ENCODE measurements at places on chromosomes 3 and 15.

DNA sequence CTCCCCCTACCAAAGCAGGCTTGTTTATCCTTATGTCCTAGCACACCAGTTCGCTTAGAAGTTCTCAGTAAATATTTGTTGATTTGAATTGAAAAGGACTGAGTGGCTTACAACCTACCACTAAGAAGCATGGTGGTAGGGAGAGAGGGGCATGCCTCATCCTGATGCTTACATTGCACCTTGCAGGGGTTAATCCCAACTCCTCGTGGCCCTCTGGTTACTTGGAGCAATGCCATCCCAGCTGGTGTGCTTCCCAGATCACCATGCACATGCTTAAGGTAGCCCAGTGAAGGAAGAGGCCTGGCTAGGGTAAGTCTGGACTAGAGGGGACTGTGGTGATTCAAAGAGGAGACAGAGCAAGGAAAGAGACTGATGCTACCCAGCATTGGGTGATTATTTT lies 253.3 kb downstream of the CLSTN2 start:
- no peak for DNase-seq

DNA sequence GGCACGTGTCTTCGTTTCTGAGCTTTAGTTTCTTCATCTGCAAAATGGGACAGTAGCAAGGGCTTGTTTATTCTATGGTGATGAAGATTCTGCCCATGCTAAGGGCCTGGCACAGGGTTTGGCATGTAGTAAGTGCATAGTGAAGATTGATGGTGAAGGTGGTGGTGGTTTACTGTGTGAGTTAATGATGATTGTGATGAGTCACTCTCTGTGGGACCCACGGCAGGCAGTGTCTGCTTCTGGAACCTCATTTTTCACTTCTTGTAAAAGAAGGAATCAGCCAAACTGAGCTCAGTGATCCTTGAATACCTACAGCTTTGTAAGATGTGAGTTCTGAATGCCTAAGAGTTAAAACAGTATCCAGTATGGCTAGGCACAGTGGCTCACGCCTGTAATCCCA lies 86.2 kb upstream of the LRTM1 start:
- DNase-seq: no peak

GRCh38 chr15:97678656-97679055 lies 281.8 kb upstream of the ARRDC4 start:
- DNase-seq: no peak

- no peak for DNase-seq
These were observed 593 bp downstream of the TMOD2 start for GRCh38 chr15:51751697-51752683.

DNA sequence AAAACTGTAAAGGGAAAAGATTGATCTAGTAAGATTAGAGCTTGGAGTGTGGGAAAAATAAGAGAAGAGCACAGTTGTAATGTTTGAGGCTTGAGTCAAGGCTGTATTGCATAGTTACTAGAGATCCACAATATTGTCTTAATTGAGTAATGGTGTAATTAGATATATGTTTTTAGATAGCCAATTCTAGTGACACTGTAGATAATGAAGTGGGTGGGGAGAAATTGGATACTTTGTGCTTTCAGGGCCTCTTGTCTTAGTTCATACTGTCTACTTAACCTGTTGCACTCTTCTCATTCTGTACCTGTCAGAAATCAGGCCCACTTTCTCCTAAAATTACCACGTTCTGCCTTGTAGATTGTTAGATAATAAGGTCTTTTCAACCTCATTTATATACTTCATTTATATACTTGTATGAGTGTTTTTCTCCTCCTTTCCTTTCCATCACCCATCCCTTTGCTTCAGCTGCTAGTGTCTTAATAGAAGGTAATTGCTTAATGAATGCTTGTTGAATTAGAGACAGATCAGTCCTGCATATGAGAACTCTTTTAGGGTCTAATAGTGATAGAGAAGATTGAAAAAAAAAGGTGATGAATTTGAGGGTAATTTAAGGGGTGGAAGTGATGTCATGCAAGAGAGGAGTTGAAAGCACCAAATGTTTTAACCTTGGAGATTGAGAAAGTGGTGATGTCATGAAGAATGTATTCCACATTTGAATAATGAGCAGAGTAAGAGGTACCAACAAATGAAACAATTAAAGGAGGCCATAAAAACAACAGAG lies 32.0 kb downstream of the PIK3CA start:
- DNase-seq: no peak

- DNase-seq: no peak
These were observed 39.3 kb upstream of the SLC22A13 start for GRCh38 chr3:38226273-38226672.

- DNase-seq: no peak
These were observed 100.1 kb downstream of the LRTM1 start for GRCh38 chr3:54827776-54828175.

DNA sequence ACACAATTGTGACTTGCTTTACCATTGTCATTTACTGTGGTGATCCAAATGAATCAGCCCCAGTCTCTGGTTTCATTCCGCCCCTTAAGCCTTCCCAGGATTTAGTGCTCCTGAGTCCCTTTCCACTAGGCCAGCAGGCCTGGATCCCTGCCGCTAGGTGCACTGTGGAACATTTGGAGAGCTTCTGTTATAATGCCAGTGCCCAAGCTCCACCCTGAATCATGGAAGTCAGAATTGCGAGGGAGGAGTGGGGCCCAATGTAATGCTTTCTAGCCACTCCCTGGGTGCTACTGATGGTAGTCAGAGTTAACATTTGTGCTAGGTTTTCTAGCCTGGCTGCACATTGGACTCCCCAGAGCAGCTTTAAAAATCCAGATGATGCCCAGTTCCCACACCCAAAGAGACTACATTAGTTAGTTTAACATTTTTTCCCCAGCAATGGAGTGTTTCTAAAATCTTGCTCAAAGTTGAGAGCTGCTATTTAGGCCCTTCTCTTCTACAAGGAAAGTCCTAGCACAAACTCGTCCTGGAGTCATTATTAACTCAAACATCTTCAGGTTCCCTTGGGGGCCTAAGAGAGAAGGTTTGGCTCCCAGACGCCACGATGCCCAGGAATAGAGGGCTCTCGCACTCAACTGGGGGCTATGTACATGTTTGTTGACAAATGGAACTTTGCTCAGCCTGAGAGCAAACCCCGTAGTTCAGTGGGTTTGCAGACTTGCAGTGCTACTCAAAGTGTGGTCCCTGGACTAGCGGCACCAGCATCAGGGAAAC lies 366.7 kb upstream of the PROK2 start:
- DNase-seq: no peak

DNA sequence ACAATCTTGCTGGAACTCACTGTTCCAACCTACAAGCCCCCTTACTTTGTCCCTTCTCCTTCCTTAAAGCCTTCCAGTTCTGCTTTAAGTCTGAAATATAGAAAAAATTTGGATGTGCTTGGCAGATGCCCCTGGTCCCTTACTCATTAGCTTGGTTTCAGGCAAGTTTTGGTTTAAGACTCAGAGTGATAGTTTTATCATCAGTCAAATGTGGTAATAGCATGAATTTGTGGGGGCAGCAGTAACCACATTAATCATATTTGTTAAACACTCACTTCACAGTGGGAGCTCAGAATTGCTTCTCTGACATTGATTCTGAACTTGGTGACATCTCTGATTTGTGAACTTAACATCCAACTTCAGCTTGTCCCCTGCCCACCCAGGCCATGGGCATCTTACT lies 58.3 kb upstream of the ALDH1A3 start:
- DNase-seq: no peak

DNA sequence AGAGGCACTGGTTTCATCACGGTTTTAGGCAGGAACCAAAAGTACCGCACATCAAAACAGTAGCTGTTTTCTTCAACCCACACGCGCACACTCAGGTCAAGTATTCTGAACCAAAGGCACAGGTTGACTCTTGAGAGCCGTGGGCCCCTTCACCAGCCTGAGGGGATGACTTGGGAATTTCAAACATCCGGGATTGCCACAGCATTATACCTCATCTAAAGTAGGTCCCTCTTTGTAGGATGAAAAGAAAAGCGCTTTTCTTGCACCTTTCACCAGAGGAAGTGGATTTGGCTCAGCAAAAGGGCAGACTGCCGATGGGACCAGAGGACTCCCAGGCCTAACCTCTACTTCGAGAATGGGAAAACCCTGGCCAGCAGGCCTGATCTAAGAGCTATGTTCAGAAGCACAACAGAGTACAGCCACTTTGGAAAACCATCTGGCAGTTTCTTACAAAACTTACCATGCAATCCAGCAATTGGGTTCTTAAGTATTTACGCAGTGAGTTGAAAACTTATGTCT lies 88.2 kb upstream of the PROK2 start:
- DNase-seq: no peak

- no peak for DNase-seq
These were observed 5.8 kb downstream of the SLC12A6 start for GRCh38 chr15:34331809-34332208.

- DNase-seq: no peak
These were observed 25.9 kb upstream of the SNRK start for GRCh38 chr3:43260412-43260811.

- DNase-seq: no peak
These were observed 539.1 kb downstream of the EDEM1 start for GRCh38 chr3:5726621-5727020.

- no peak for DNase-seq
These were observed 57.3 kb downstream of the NECTIN3 start for GRCh38 chr3:111128884-111129283.

GRCh38 chr3:184227481-184227935 lies 1.9 kb upstream of the VWA5B2 start:
- peak; percentile 49 for DNase-seq

GRCh38 chr3:58502872-58503271 lies 11.0 kb downstream of the KCTD6 start:
- DNase-seq: no peak

- DNase-seq: no peak
These were observed 69.8 kb downstream of the TNFAIP8L3 start for GRCh38 chr15:51024735-51025453.

GRCh38 chr3:194675081-194675640 lies 3.2 kb upstream of the LSG1 start:
- peak; percentile 61 for DNase-seq

DNA sequence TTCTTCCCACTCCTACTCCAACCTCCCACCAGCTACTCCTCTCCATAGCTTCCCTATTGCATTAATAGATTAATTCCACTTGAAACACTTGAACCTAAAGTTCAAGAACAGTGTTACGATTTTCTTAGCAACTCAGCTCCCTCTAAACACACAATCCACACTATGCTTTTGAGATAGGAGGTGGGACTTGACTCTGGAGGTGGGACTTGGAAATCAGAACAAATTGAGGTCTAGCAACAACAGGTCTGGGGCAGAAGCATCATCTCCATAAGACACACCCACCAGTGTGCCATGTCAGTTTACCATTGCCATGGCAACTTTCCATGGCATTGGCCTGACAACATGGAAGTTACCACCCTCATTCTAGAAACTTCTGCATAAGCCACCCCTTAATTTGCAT lies 336.5 kb upstream of the ALCAM start:
- DNase-seq: no peak

DNA sequence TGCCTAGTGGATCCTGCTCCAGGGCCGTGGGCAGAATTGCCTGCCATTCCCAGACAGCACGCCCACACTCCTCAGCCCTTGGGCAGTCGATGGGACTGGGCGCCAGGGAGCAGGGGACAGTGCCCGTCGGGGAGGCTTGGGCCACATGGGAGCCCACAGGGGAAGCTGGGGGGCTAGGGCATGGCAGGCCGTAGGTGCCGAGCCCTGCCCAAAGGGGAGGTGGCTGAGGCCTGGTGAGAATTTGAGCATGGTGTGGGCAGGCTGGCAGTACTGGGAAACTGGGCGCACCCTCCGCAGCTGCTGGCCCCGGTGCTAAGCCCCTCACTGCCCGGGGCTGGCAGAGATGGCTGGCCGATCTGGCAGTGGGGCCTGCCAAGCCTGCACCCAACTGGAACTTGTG lies 1225.9 kb upstream of the EPHA6 start:
- no peak for DNase-seq

DNA sequence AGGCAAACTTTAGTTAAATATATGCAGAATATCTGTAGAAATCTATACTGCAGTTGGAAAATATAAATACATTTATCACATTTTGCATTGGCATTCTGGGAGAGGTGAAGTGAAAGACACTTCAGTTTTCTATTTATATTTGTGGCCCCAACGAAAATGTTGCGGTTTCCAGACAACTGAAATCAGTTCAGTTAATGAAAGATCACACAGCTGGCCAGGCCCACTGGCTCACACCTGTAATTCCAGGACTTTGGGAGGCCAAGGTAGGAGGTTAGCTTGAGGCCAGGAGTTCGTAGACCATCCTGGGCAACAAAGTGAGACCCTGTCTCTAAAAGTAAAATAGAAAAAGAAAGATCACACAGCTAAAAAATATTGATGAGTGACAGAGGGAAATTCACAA lies 11.9 kb upstream of the CLASP2 start:
- DNase-seq: no peak

GRCh38 chr3:83601704-83602103 lies 1357.1 kb upstream of the CADM2 start:
- DNase-seq: no peak

DNA sequence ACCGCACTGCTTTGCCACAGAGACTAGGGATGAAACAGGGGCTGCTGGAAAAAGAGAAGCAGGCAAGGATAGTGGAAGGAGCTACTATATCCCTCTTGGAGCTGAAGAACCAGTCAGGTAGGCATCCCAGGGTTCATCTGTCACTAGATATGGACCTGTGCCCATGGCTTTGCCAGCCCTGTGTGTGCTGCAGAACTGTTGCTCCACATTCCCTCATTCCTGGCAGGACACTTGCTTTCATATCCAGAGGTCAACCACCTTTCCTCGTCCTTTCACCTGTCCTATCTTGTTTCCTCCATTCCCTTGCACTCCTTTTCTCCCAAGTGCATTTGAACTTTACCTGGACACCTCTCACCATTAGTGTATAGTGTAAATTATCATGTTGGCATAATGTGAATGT lies 12.0 kb downstream of the SNRK start:
- DNase-seq: no peak

DNA sequence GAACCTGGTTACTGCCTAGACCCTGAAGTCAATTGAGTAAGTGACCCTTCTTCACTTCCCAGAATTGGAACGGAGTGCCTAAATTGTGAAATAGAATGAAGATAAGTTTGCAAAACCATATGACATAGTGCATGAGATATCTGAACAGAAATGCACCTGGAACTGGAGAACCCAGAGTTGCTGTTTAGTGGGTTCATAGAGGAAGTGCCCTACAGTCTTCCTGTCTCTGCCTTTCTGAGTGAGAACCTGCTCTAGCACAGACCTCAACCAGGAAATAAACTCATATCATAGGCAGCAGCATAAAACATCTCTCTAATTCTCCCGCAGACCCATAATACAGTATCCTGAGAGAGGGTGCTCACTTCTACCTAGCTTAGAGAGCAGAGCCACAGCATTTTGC lies 82.9 kb downstream of the EOMES start:
- no peak for DNase-seq

- no peak for DNase-seq
These were observed 14.3 kb upstream of the FILIP1L start for GRCh38 chr3:100128565-100128964.
